Stimulated activated CD8-positive, alpha-beta memory T cell treated with anti-CD3 and anti-CD28 coated beads, Interleukin-15, amount 100 ng/mL, for 4 hours (primary cell): ENCODE measurements at places on chromosomes 3 and 15.

GRCh38 chr3:193589616-193590015 is 3.4 kb upstream of the OPA1 start:
- DNase-seq = no peak

- DNase-seq = no peak
These were observed 18.7 kb downstream of the IGSF11 start for GRCh38 chr3:119015942-119016341.

GRCh38 chr15:77104155-77104554 is 33.2 kb upstream of the TSPAN3 start:
- DNase-seq = no peak

DNA sequence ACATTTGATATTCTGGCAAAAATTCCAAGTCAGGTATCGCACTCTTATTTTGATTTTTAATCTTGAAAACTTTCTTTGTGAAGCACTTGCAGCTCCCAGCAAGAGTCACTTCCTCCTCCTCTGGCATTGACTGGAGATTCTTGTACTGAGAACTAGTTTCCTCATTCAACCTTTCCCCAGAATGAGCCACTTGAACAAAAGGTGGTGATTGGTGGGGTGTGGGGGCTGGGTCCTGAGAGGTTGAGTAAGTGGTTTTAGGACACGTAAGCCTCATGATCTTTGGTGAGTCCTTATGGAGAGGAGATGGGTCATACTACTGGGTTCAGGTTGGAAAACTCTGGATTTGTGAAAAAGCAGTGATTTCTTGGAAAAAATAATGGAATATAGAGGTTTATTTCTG is 32.3 kb upstream of the ONECUT1 start:
- no peak for DNase-seq

GRCh38 chr3:187616307-187616972 is 53.8 kb downstream of the SST start:
- DNase-seq = peak; percentile 4

DNA sequence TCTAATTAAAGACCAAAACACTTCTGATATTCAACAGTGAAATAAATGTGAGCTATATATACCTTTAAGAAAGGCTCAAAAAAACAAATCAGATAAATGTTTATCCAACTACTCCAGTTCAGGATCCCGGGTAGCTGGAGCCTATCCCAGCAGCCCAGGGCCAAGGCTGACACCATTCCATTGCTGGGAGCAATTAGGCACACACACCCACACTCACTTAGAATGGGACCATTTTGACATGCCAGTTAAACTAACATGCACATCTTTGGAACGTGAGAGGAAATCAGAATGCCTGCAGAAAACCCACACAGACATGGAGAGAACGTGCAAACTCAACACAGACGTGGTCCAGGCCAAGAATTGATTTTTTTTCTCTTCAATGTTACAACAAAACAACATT is 30.0 kb upstream of the PLSCR4 start:
- DNase-seq = no peak

- DNase-seq = no peak
These were observed 1304.5 kb upstream of the GBE1 start for GRCh38 chr3:83065851-83066460.

DNA sequence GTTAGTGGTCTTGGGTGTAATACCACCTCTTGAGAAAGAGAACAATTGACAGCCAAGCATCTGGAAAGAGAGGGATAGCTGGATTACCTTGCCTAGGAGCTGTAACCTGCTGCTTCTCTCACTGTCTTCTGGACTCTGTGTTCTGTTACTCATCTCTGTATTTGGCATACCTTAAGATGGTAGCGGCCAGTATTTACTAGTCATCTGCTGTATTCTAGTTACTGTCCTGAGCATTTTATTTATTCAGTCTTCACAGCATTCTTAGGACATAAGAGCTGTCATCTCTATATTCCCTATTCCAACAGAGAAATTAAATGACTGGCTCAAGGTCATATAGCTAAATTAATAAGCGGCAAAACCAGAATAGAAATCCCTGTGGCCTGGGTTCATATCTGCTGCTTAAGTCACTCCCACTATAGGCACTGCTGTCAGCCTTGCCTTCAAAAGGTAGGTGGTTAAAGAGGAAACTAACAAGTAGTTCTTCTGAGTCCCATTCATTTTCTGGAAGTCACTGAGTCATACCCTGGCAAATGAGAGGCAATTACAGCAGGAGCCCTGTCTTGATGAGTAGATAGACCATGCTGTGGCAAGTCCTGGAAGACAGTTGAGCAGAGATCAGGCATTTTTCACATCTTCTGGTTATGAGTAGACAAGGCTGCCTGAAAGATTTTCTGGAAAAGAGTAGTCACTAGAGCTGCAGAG is 68.2 kb downstream of the RAB7A start:
- DNase-seq = peak; percentile 24

DNA sequence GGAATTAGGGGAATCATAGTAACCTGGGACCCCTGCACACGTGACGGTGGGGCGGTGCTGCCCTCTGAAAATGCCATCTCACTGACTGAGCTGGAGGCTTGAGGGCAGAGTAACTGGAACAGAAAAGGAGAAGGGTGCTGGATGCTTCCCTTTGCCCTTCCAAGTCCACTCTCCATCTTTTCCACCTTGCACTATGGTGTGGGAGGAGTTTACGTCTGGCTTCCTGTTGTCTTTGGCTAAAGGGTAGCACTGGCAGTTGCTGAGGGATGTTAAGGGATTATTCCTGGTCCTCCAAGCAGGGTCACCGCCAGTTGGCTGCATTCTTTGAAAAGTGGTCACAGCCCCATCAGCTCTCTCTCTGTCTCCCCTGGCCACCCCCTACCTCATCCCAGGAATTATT is 129.4 kb upstream of the SNTN start:
- no peak for DNase-seq

DNA sequence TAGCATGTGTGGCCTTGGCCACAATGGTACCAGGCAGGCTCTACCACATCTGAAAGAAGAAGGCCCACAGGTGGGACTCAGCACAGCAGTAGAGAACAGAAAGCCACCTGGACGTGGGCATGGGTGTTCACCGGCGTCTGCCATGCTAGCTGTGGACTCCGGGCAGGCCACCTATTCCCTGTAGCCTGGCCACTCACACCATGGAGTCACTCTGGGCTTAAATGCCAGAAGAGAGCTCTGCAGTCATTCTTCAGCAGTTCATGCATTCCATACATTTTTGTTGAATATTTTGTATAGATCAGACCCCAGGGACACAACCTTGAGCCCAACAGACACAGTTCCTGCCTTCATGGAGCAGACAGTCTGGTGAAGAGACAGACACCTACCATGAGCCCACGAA is 138.6 kb downstream of the SRGAP3 start:
- DNase-seq = no peak

GRCh38 chr3:65128346-65128745 is 440.5 kb upstream of the ADAMTS9 start:
- DNase-seq = no peak

- no peak for DNase-seq
These were observed 70.1 kb downstream of the CSNK1G1 start for GRCh38 chr15:64285871-64286270.

DNA sequence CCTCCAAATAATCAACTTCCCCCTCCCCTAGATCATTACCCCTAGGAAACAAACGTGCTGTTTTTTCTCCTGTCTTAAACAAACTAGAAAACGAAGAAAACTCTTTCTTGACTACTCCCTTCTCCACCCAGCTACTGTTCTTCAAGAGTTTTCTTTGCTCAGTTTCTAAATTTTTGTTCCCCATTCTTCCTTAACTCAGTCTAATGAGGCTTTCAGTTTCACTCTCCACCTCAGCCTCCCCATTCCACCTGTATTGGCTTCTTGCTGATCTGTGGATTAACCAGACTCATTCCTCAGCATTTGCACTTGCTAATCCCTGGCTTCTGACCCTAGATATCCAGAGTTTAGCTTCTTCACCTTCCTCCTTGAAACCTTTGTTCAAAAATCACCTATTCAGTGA is 26.8 kb downstream of the SERPINI1 start:
- no peak for DNase-seq

GRCh38 chr15:31477301-31477700 is 150.7 kb downstream of the KLF13 start:
- DNase-seq = no peak

GRCh38 chr3:135915206-135915605 is 50.3 kb upstream of the PPP2R3A start:
- DNase-seq = no peak

DNA sequence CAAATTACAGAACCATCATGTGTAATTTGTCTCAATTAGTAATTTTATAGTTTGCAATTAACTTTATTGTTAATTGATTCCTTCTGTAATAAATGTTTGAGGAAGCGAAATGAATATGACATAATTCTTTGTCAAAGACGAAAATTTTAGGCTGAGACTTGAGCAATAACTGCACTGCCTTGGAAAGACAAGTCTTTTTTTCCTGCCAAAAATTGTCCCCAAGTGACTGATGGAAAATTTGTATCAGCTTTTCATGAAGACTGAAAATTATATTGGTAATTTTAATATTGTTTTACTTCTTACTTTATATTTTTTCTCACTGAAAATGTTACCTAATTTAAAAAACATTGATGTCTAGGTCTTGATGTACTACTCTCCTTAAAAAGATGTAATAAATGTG is 622.6 kb downstream of the NLGN1 start:
- no peak for DNase-seq

GRCh38 chr15:66221126-66221525 is 32.4 kb downstream of the MEGF11 start:
- DNase-seq = no peak

- DNase-seq = no peak
These were observed 39.3 kb upstream of the PTPRG start for GRCh38 chr3:61522060-61522459.

- no peak for DNase-seq
These were observed 50.6 kb downstream of the IQSEC1 start for GRCh38 chr3:13022348-13023234.
